ENCODE measurements at places on chromosomes 5 and 9.

- no peak for DNase-seq
These were observed 1037.0 kb downstream of the NR2F1-AS1 start for GRCh38 chr5:92544036-92544435.

DNA sequence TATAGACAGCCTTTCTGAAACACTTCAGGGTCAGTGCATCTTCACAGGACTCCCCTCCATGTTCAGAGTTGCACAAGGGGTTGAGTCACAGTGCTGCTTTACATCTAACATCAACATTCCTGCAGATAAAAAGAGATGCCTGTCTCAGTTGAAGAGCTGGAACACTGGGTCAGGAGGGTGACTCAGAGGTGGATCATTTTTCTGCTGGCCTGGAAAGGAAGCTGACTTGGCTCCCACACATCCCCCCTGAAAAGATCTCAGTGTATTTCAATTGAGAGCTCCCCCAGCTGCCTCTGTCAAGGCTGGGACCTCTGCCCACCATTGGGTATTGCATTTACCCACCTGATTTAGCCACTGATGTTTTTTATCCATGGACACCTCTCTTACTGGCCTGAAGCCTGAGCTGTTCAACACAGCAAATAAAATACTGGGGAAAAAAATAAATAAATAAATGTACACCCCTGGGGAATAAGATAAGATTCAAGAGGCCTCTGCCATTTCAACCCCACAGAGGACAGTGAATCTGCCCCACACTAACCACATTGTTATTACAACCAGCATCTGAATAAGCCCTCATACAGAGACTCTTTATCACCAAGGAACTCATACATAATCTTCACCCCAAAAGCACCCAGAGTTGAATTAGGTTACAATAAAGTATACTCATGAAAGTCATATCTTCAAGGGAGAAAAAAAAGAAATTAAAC lies 716.4 kb downstream of the SEMA5A start:
- DNase-seq: no peak

GRCh38 chr5:76163111-76163628 lies 80.0 kb downstream of the SV2C start:
- no peak for DNase-seq

GRCh38 chr5:33688066-33688465 lies 203.7 kb downstream of the ADAMTS12 start:
- no peak for DNase-seq

DNA sequence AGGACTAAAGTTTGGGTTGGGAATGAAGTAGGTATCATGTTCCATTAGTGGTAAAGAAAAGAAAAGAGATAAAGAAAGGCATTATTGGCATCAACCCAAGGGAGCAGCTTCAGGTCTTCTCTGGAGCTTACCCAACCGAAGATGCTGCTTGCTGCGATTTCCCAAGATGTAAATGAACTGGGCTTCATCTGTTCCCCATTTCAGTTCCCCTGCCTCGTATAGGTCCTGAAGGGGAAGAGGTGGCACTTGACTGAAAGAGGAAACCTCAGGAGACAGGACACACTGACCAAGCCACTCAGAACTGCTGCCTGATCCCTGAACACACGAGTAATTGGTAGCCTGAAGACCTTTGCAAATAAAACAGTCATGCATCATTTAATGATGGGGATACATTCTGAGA lies 24.6 kb downstream of the ANXA6 start:
- no peak for DNase-seq

DNA sequence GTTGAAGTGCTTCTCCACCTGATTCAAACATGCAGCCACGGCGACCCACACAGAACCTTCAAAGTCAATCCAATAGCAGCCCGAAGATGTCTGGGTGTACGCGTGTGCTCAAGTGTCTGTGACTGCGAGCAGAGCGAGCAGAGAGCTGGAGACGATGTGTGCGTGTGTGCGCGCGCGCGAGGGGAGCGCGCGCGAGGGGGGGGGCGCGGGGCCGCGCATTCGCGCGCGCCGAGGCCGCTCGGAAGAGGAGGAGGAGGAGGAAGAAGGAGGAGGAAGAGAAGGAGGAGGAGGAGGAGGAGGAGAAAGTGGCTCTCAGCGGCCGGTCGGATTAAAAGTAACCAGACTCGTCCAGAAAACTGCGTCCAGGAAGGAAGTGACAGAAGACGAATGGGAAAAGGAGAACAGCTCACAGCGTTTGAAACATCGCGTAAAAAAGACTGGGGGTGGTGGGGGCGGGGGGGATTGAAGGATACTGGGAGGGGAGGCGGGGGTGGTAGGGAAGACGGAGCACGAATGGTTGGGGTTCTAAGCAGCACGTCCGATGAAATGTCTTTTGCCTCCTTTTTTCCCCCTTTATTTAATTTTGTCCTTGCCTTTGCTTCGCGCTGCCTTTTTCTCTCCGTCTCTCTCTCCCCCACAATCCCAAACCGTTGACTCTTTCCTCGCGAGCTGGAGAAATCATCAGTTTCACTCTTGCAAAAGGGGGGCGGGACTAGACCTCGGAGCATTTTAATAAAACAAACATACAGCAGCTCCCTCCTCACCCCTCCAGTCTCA lies at the start of gene MEF2C:
MEF2C (minus strand) TSS at position 126 of the 777 bp plus-strand sequence. CDS start 59,396 bp downstream, outside the sequence.
- DNase-seq: peak; percentile 57

DNA sequence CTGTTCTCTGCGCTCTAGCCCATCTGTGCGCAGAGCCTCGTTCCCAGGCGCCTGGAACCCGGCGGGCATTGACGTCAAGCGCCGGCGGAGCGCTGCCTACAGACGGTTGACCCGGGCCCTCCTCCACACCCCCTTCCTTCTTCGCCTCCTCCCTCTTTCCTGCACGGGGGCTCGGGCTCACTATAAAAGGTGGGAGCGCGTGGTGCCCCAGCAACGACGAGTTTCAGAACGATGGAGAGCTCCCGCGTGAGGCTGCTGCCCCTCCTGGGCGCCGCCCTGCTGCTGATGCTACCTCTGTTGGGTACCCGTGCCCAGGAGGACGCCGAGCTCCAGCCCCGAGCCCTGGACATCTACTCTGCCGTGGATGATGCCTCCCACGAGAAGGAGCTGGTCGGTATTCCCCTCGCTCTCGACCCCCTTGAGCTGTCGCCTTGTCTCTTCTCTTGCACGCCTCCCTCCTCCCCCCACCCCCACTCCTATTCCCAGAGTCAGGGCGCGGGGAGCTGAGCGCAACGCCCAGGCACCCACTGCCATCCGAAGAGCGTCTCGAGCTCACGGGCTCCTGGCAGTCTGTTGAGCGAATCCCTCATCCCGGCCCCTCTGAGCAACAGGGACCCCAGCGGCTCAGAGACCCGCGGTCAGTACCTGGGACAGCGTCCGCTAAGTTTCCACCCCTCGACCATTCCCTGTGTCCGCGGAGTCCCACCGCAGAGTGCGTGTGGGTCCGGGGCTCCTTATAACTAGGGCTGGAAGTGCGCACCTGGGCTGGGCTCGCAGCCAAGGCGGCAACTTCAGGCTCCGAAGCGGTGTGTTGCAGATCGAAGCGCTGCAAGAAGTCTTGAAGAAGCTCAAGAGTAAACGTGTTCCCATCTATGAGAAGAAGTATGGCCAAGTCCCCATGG lies at the start of gene CARTPT:
CARTPT (plus strand) TSS at position 213 of the 902 bp plus-strand sequence; CDS start at position 232, 19 bp downstream.
- no peak for DNase-seq

DNA sequence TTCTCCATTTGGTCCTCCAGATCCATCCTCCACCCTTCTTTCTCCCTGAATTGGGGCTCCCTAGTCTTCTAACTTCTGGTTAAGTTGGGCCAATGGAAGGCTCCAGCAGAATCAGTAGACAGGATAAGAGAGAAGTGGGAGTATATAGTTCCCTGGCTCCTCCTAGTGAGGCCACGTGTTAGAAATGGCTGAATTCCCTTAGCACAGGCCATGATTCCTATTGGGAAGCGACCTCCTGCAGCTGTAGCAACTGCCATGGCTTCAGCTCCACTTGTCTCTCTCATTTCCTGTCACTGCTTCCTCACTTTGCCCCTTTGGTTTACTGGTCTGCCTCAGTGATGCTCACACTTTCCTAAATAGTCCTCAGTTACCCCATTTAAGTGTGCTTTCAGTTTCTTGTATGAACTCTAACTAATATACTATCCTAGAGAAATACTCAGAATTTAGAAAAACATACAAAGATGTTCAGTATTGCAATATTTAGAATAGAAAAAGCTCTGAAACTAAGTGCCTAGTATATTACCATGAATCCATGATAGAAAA lies 104.8 kb upstream of the SMARCA2 start:
- no peak for DNase-seq

DNA sequence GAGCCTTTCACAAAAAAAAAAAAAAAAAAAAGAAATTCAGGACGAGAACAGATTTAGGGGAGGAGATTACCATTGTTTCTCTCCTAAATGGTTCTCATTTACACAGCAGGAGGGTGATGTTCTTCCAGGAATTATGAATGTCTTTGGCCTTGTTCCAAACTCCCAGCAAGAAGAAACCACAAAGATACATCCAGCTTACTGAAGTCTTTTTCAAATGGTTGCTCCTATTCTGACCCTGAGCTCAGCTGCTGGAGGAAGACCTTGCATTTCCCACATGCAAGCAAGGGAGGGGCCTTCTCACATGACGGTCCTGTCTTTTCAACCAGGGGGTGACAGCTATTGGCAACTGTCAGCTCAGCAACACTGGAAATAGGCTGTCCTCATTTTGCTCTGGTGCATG lies 203.0 kb upstream of the VLDLR start:
- DNase-seq: no peak

DNA sequence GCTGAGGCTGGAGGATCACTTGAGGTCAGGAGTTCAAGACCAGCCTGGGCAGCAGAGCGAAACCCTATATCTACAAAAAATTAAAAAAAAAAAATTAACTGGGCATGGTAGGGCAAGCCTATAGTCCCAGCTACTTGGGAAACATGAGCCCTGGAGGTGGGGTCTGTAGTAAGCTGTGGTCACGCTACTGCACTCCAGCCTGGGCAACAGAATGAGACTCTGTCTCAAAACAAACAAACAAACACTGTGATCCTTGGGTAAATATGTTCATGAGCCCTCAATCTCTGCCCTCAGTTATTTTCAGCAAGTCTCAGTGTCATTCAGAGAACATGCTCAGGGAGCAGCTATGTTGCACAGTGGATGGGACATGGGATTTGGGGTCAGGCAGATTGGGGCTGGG lies 76.2 kb downstream of the PTTG1 start:
- DNase-seq: no peak

DNA sequence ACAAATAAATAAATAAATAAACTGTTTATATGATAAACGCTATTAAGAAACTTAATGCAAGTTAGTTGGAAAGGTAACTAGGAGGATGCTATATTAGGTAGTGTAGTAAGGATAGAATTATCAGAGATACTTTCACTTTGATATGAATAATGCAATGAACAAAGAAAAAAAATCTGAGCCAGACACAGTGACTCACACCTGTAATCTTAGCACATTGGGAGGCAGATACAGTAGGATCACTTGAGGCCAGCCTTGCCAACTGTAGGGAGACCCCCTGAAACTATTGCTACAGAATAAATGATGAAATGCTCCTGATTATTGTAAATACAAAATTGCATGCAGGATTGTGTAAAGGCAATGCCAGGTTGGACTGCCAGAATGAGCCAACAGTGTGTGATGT lies 109.2 kb downstream of the ANXA2R start:
- no peak for DNase-seq

- DNase-seq: no peak
These were observed 460.2 kb downstream of the GADD45G start for GRCh38 chr9:90064971-90065370.

- no peak for DNase-seq
These were observed 265.5 kb downstream of the CWC27 start for GRCh38 chr5:65034029-65034812.

GRCh38 chr9:99134893-99135341 lies 30.0 kb downstream of the TGFBR1 start:
- peak; percentile 81 for DNase-seq

DNA sequence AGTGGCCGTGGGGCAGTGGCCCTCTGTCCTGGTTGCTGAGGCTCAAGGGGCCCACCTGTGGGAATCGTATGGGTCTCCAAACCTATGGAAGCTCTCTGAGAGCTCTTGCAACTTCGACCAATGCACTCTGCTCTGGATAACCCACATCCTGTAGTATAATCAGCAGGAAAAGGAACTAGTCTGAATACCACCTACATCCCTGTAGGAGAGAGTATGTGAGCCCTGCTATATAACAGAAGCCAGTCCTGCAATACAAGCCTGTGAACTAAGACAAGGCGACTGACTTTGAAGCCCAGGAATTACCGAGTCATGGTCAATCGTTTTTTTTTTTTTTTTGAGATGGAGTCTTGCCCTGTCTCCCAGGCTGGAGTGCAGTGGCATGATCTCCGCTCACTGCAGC lies 29.8 kb upstream of the BICD2 start:
- no peak for DNase-seq

- no peak for DNase-seq
These were observed 37.4 kb upstream of the DAB2 start for GRCh38 chr5:39462211-39462610.

DNA sequence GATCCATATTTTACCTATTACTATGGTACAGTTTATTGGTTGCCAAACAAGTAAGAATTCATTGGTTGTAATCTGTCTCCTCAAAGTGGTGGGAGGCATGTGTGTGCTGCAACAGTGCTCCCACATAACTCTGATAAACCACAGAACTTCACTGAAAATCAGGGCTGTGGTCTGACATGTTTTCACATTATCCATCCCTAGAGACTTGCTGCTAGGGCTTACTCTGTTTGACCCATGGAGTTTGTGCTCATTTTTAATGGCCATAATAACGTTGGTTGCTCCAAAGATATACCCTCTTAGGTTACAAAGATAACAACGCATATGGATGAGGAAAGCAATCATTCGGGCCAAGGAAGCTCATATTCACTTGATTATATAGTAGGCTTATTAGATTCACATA lies 37.0 kb downstream of the HACD4 start:
- DNase-seq: no peak

DNA sequence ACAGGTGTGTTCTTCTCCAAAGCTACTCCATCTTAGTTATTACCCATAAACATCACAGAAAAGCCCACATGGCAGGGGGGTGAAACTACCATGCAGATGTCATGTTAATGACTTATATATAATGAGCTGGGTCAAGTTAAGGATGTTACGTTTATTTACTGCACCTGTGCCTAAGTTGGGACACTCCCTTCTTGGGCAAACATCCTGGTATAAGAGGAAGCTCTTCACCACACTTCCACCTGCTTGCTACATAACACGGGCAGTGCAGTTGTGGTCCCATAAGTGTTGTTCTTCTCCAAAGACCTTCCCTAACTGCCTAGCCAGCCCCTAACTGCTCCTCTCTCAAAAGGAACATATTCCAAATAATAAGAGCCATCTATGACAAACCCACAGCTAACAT lies 9.3 kb upstream of the ZCCHC9 start:
- no peak for DNase-seq

GRCh38 chr5:113319256-113320053 lies 115.3 kb downstream of the TSSK1B start:
- no peak for DNase-seq

- no peak for DNase-seq
These were observed 55.8 kb downstream of the ASS1 start for GRCh38 chr9:130500340-130501180.
